ENCODE measurements at places on chromosomes 16 and 17.

GRCh38 chr16:70574595-70575271 lies 51.1 kb downstream of the SF3B3 start:
- no peak for DNase-seq

- no peak for DNase-seq
Measured at GRCh38 chr17:79214940-79215604, 140.4 kb downstream of the ENGASE start.

DNA sequence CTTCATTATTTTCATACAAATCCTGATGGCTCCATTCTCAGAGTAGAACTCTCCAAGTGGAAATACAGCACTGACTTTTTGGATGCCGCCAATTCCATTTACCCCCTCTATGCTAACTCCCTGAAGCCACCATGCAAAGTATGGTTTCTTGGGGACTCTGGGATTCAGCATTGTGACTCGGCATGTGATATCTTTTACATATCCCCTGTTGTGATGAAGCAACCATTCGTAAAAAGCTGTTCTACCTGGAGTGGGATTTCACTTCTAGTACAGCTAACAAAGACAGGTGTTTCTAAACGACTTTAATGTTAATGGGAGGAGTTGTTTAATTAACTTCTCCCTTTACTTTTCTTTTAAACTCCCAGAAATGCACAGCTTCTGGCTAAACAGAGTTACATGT lies 533.5 kb downstream of the RBFOX1 start:
- DNase-seq = no peak

GRCh38 chr17:1331708-1332107 lies 52.2 kb downstream of the TRARG1 start:
- no peak for DNase-seq

- DNase-seq = no peak
Measured at GRCh38 chr16:47234-47633, 6.2 kb downstream of the POLR3K start.

DNA sequence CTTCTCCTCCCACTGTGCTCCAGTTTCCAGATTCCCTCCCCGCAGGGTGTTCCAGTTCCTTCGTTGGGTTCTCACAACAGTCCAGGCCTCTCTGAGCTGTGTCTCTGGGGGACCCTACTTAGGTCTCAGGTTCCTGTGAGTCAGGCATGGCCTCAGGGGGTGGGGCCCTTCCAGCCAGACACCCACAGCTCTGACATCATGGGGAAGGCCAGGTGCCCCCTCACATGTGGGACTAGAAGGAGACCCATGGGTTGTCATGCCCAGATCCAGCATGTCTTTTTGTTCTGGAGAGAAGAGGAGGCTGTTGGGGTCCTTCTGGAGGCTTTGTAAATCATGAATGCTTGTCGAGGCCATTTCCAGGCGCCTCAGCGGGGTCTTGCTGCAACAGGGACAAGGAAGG lies 32.0 kb upstream of the NDRG4 start:
- no peak for DNase-seq

DNA sequence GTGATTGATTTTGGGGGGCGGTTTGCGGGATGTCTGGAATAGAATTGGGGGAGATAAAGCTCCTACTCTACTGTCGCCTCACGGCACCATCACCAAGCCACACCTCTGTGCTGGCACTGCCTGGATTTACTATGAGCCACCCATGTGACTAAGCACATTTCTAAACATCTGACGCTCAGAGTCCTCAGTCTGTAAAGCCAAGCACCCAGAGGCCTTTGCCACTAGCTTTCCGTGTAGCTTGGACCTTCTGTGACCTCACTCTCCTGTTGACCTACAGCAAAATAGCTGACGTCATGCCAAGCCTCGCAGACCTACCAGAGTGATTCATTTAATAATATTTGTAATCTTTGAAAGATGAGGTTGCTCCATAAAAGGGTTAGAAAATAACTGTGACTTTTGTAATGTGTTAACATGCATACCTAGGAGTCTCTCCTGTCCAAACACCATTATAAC lies 38.5 kb upstream of the MYOCD start:
- no peak for DNase-seq

- DNase-seq = no peak
Measured at GRCh38 chr16:27214084-27214961, 11.0 kb downstream of the KDM8 start.

DNA sequence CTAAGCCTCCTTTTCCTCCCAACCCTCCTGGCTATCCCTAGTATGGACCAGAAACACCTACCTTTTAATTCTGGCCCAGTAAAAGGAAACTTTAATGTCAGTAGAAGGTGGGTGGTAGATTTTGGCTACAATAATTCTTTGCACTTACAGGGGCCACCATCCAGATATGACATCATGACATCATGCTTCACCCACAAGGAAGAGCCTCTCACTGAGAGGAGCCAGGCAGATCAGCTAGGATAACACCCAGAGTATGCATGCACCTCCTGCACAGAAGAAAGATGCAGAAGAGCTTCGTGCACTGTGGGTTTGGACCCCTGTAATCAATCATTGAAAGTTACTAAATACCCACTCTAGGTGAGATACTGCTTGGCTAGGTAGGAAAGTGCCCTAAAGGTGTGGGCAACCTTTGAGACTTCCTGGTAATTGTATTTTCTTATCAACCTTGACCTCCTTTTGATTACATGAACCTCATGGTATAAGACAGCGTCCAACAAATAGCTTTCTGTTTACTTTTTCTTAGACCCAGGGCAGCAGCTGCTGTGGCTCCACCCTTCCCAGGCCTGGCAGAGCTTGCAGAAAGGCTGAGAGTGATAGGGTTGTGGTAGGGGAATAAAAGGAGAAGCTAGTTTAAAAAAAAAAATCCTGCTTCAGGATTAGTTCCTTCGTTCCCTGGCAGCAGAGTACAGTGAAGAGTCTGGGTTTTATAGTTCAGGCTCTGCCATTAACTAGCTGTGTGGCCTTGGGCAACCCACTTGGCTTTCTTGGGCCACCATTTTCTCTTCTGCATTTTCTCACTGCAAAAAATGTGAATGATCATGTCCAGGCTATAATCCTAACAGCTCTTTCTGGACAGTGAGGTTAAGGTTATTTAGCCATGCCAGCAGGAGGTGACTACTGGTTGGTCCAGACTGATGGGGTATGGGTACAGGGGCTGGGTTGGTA lies 6.2 kb downstream of the MAP3K14 start:
- no peak for DNase-seq

GRCh38 chr17:80726558-80727408 lies 182.1 kb downstream of the RPTOR start:
- no peak for DNase-seq

DNA sequence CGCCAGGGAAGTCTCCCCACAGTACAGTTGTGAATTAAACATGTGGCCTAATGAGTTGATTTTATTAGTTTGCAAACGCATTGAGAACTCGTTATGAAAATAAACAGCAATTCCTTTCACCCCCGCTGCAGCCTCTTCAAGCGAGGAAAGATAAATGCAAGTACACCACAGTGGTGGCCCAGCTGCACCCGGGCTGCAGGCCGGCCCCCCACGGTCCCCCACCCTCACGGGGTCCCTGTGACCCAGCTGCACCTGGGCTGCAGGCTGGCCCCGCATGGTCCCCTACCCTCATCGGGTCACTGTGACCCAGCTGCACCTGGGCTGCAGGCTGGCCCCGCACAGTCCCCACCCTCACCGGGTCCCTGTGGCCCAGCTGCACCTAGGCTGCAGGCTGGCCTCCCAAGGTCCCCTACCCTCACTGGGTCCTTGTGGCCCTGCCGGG lies 32.2 kb downstream of the SDK2 start:
- no peak for DNase-seq

DNA sequence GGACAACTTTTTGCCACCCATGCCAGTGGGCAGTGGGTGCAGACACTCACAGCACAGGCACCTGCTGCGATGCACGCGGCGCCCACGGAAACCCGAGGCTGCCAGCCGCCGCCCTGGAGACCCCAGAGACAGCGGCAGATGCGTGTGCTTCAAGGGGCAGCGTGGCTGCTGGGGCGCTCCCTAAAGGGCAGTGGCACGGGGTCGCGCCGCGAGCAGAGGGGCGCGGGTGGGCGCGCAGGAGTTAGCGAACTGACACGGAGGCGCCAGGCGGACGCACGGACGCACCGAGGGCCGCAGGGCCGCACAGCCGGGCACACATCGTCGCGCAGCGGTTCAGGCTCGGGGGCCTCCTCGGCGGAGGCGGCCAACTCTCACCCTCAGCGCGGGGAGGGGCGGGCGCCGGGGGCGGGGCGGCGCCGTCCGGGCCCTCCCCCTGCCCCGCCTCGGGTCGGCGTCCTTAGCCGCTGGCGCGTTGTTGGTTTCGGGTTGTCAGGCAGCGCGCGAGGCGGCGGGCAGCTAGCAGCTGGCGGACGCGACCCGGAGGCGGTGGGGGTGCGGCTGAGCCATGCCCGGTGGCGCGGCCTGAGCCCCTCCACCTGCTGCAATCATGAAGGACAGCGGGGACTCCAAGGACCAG lies at the start of gene KIF19:
KIF19 (plus strand) TSS at position 484 of the 637 bp plus-strand sequence; CDS start at position 608, 124 bp downstream.
- peak; percentile 28 for DNase-seq

GRCh38 chr16:22400900-22401299 lies 26.5 kb upstream of the CDR2 start:
- no peak for DNase-seq

DNA sequence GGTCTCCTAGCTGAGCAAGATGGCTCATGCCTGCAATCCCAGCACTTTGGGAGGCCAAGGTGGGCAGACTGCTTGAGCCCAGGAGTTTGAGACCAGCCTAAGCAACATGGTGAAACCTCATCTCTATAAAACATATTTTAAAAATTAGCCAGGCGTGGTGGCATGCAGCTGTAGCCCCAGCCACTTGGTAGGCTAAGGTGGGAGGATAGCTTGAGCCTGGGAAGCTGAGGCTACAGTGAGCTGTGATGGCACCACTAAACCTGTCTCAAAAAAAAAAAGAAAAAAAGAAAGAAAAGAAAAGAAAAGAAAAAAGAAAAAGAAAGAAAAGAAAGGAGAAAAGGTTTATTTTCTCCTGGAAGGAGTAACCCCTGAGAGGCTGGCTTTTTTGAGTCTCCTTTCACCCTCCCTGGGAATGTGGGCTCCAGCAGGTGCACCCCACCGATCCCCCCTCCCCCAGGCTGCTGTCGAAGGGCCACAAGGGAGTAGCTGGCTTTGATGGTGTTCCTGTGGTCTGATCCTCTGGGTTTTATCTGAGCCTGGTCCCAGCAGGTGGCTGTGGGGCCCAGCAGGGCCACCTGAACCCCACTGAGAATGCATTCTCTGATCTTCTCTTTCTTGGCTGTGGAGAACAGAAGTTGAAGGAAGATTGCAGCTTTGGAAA lies 29.9 kb upstream of the TNRC6C start:
- no peak for DNase-seq

- DNase-seq = no peak
Measured at GRCh38 chr17:49691677-49692191, 13.8 kb upstream of the SPOP start.

- DNase-seq = peak; percentile 76
Measured at GRCh38 chr16:28538733-28539596, at the start of gene NUPR1. NUPR1 (minus strand) TSS chr16:28538974; CDS start chr16:28538907, 67 bp downstream.

DNA sequence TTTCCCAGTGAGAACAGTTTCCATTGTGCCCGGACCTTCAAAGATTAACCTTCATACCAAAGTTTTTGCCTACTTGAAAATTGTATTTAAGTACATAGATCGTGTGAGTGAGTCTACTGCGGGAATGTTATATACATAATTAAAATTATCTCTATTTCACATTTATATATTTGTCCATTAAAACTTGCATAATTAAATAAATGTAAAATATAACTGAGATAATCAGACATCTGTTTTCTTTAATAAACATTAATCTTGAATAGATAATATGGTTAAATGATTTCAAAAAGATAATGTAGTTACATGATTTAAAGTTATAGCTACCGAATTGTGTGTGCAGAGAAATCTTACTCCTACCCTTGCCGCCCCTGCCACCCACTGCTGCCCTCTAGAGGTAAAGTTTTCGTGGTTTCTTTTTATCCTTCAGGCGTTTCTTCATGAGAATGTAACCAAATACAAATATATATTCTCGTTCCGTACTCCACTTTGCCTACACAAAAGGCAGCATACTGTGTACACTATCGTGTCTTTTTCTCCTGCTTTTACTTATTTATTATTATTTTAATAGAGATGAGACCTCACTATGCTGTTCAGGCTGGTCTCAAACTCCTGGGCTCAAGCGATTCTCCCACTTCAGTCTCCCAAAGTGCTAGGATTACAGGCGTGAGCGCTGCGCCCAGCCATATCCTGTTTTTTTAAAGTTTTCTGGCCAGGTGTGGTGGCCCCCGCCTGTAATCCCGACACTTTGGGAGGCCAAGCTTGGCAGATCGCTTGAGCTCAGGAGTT lies 35.6 kb downstream of the RPA1 start:
- DNase-seq = no peak

GRCh38 chr17:45339646-45340605 lies 23.1 kb upstream of the MAP3K14 start:
- no peak for DNase-seq

- no peak for DNase-seq
Measured at GRCh38 chr16:7541026-7541425, 208.4 kb downstream of the RBFOX1 start.

GRCh38 chr16:88862968-88863367 lies 3.5 kb downstream of the PABPN1L start:
- DNase-seq = no peak

- DNase-seq = peak; percentile 28
Measured at GRCh38 chr17:49699966-49700575, 7.7 kb downstream of the SLC35B1 start.

- DNase-seq = no peak
Measured at GRCh38 chr17:30021708-30022317, 80.4 kb downstream of the EFCAB5 start.

- no peak for DNase-seq
Measured at GRCh38 chr17:82092995-82093751, 4.9 kb downstream of the FASN start.

DNA sequence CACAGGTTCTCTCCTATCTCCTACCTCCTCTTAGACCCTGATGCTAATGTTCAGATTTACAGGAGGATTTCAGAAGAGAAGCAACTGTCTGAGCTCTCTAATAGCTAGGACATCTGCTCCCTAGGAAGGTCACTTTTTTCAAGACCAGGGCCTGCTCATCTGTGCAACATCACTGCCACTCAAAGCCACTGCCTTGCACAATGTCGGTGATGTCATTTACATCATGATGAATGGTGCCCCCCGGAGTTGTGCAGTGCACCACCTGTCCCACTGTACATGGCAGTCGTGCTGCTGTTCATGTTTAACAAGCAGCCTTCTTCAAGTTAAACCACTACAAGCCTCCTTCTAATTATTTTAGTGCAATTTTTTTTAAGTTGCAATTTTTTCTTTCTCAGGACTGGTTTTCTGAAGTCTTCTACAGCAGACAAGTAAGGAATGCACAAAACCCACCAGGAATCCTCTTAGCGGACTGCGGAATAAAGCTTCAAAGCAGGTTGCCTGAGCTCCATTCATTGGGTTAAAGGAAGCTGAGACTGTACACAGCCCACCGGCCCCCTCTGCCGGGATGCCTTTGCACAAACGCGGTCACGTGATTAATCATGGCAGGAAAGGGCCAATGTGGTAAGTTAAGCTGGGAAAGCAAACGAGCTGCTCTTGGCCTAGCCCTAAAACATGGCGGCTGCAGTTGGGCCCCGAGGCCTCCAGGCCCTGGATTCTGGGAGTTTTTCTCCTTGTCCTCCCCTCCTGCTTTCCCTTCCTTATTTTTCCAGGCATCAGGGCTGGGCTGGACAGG lies 74.1 kb downstream of the MYH11 start:
- no peak for DNase-seq
